ENCODE measurements at places on chromosomes 12 and 14.
A peak's percentile ranks its signal among the peaks of the same experiment; 100 is the strongest.

GRCh38 chr12:91609283-91609682 lies 426.7 kb upstream of the DCN start:
- DNase-seq = no peak

DNA sequence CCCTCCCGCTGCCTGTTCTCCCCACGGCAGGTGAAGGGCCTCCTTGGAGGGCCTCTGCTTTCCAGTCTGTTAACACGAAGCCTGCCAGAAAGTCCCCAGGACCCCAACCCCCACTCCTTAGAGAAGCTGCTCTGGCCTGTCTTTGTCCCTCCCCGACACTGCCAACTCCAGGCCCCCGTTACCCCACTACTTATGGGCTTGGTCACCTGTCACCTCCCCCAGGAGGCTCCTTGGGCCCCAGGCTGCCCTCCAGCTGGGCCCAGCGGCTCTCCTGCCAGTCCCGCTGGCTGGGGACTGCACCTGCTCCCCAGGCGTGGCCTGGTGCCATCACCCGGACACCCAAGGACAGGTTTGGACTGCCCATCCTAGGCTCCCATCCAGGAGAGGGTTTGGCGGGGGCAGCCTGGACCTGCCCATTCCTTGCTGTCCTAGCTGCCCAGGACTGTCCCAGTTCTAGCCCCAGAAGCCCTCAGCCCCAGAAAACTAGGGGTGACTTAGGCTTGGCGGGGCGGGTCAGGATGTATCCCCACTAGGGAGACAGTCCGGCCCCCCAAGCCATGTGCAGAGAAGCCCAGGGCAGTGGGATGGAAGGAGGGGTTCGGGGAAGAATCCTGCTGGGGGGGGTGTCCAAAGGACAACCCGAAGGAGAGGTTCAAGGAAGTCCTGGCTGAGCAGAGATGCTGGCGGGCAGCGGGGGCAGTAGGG lies 155.7 kb upstream of the C14orf180 start:
- no peak for DNase-seq

DNA sequence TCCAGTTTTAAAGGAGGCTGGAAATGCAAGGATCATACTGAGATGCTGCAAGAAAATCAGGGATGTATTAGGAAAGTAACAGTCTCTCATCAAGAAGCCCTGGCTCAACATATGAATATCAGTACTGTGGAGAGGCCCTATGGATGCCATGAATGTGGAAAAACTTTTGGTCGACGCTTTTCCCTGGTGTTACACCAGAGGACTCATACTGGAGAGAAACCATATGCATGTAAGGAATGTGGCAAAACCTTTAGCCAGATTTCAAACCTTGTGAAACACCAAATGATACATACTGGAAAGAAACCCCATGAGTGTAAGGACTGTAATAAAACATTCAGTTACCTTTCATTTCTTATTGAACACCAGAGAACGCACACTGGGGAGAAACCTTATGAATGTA lies 24.5 kb downstream of the ZNF891 start:
- DNase-seq = no peak

DNA sequence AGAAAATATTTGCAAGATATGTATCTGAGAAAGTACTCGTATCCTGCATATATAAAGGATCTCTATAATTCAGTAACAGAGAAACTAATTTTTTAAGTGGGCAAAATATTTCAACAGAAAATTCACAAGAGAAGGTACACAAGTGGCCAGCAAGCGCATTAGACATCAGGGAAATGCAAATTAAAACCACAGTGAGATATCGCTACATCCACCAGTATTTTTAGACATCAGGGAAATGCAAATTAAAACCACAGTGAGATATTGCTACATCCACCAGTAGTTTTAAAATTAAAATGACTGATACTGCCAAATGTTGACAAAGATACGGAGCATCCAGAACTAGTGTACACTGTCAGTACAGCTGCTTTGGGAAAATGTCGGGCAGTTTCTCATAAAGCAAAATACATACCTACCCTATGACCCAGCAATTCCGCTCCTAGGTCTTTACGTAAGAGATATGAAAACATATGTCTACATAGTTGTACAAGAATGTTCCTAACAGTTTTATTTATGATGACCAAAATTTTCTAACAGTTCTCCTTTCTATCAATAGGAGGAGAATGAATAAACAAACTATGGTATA lies 2.8 kb upstream of the KCNK13 start:
- DNase-seq = no peak

- no peak for DNase-seq
These were observed 938 bp upstream of the SLC25A29 start for GRCh38 chr14:100306998-100307765.

GRCh38 chr12:31267966-31268365 lies 58.0 kb downstream of the SINHCAF start:
- DNase-seq = no peak

- peak; percentile 85 for DNase-seq
These were observed 1.8 kb upstream of the RHOF start for GRCh38 chr12:121795034-121795968.

DNA sequence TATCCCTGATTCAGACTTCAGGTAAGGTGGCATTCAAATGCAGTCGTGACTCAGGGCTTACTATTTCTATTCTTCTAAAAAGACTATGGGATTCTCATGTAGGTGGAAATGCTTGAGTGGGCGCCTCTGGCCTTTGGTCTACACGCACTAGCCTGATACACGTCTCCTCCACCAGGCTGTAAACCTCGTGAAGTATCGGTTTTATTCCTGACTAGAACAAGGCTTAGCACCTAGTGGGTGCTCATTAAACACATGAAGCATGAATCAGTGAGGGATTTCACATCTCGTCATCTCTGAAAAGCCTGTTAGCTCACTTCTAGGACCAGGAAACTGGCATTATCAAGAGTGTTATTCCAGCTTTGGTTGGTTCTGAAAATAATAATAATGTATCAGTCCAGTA lies 17.7 kb upstream of the HNF1A start:
- peak; percentile 25 for DNase-seq

- DNase-seq = no peak
These were observed 374.2 kb downstream of the BCL11B start for GRCh38 chr14:98897605-98898309.

DNA sequence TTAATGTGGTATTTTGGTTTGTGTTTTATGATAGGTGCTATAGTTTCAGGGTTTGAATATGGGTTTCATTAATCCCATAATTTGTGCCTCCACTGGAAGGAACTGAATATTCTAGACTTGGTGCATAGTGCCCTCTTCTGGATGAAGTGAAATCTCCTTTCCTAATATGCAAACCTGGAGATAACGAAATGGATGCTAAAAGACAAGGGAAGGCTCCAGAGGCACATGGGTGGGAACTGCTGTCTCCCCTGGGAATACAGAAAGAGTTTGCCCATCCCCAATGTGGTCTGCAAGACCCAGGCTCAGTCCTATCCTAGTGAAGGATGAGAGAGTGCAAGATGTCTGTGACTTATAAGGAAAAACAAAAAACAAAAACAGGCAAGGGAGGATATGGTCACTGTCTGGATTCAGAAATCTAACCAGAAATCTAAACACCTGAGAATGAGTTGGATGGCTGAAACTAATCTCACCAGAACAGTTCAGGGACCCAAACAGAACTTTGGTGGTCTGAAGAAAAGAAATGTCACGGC lies 142.3 kb upstream of the TMPO start:
- DNase-seq = no peak

DNA sequence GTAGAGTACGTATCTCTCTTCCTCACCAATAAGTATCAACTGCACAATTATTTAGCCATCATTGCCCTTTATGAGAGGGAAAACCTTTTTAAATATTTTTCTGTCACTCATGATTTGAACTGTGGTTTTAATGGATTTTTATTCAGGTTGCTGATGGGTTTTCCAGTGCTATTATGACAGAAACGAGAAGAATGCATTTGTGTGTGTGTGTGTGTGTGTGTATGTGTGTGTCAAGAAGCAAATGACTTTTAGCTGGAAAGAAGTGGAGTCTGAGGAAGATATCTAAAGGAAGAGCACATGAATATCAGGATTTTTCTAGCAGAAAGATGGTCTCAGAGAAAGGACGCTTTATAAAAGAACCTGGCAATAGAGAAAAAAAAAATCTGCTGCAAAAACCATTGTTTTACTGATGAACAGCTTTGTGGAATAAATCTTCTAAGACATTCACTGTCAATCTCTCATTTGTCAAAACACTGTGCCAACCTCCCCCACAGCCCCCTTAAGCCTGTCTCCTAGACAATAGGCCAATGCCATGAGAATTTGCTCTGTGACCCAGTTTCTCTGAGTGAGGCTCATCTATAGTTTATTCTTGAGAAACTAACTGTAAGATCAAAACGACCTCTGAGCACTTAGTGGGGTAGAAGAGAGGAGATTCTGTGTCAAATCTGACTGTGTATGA lies 417.7 kb downstream of the FLRT2 start:
- DNase-seq = no peak

DNA sequence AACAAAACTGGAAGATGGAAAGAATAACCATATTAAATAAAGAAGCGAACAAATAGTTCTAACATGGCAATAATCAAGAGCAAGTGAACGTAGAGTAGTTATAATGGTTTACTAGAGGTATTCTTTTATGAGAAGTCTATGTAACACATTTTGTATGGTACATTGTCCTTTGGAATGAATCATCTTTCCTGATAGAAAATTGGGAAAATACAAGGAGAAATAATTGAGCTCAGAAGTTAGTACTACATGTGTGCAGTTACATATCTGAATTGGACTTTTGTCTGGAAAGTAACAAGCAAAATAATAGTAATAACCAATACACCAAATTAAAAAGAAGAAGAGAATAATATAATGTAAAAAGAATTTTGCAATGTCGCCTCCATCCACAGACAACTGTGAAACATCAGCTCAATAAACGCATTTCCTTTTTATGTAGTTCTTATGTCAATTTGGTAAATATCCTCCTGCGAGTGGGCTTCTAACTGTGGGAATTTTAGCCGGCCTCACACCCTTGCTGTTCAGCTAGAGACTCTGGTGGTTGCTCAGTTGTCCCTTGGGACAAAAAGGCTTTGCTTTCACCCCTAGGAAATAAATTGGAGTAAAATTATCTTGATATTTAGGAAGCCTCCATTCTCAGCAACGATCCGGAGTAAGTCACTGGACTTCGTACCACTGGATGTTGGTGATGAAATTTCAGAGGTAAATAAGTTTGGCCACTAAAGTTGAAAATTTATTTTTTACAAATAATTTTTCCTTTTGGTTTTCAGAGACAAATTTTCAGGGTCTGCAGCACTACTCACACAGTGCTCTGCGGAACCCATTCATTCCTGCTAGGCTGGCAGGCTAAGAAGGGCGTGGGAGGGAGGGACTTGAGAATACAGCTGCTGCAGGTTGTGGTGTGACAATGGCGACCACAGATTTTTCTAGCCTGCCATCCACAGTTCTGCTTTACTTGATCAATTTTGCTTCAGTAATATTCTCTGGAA lies 1.1 kb upstream of the TUBA1A start:
- no peak for DNase-seq

DNA sequence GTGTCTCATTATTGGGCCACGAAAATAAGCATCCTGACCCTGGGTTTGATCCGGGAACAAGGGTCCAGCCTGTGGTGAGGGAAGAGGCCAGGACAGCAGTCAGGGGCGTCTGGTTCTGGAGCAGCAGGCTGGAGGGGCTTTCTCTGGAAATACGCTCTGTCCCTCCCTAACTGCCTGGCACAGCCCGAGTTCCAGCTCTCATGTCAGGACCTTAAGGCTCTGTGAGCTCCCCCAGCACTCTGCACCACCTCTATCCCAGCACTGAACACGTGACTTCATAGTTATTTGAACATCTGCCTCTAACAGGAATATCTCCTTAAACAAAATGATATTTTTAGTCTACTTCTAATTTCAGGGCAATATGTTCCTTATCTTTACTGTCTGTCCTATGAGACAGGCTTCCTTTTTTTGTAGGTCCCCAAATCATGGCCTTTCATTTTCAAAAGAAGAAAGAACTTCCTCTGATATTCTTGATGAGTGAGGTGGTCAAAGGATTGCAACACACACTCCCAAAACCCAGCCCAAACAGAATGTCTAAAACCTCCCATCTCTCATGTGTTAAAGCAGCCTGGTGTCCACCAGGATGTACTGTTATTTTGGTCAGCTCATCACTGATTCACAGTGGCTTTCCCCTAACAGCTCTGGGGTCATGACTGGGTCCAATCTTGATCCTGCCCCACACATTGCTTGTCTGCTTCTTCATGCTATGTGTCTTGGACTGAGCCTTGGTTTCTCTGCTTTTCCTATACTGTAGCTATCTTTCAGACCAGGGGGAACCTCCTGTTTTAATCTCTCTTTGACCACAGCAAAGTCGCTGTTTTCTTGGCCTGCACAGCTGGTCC lies 9.7 kb downstream of the AQP6 start:
- DNase-seq = no peak

DNA sequence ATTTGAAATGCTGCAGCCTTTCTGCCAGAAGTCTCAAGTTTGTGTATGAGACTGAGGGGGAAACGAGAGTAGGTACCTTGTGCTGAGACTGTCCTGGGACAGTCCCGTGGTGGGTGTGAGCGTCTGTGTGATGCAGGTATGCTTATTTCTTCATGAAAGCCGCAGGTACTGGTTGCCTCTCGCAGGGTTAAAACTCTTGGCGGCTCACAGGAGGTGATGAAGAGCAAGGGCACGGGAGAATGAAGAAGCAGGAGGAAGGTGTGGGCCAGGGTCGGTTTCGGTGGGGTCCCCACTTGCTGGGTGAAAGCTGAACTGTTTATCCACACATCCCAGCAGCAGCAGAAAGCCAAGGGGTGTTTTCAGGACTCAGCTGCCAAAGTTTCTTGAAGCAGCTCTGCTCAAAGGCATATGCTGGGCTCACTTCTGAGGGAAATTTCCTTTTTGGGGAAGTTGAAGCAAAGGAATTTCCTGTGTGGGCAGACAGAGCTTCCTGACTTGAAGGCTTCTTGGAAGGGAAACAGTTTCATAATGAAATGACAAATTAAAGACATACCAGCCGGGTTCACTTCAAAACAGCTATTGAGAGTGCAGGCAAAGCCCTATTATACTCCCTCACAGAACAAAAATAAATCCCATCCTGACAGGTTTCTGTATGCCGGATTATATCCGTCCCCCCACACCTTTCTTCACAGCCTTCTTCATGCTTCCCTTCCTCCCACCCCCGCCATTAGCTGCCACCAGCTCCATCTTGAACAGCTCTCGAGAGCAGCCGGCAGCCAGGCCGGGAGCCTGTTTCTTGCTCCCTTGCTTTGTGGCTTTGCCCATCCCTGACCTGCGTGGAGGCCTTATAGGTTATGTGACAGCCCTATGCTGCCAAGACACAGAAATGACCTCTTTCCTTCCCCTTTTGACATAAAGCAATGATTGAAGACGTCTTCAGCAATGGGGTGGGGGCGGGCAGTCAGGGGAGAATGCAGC lies 116.6 kb downstream of the ETV6 start:
- peak; percentile 56 for DNase-seq

GRCh38 chr12:132904718-132905328 lies 17.4 kb upstream of the CHFR start:
- DNase-seq = peak; percentile 86

GRCh38 chr12:73867147-73867546 lies 670.5 kb upstream of the ATXN7L3B start:
- no peak for DNase-seq

DNA sequence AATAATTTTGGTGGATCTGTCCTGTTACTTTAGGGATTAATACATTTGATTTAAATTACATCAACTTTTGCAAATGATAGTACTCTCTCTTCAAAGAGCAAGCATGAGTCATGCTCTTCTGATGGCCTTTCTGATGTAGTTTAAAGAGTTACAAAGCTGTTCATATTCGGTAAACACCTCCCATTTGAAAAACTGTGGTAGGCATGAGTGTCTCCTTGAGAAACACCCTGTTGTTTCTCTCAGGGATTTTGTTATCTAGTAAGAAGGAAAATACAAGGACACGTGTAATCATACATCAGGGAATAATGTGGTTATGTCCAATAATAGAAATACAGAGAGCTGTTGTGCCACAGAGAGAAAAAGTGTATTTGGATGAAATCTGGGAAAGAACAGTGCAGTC lies 53.3 kb upstream of the E2F7 start:
- DNase-seq = no peak

GRCh38 chr12:68364328-68364727 lies 32.2 kb upstream of the MDM1 start:
- no peak for DNase-seq
